ENCODE measurements at places on chromosomes 2 and 18. TPM values are rescaled to one million over a fixed set of nuclear protein-coding genes. Genes with fewer than 3 reads are reported as not detected.
A peak's percentile ranks its signal among the peaks of the same experiment; 100 is the strongest.

The MTIF2 gene
- total RNA-seq = 36.0 TPM

The HDLBP gene
- 765 TPM for total RNA-seq

The LONRF2 gene
- total RNA-seq = not detected

The CCDC74B gene
- 1.2 TPM for total RNA-seq

The IL36A gene
- total RNA-seq = not detected

The CRYGD gene
- not detected for total RNA-seq

The SATB2 gene
- 2.0 TPM for total RNA-seq

The TDRD15 gene
- not detected for total RNA-seq

The PMS1 gene
- 22.6 TPM for total RNA-seq

The B3GNT7 gene
- 0.26 TPM for total RNA-seq

- no peak for DNase-seq
Measured at GRCh38 chr18:22606563-22607283, 189.0 kb upstream of the CTAGE1 start.

DNA sequence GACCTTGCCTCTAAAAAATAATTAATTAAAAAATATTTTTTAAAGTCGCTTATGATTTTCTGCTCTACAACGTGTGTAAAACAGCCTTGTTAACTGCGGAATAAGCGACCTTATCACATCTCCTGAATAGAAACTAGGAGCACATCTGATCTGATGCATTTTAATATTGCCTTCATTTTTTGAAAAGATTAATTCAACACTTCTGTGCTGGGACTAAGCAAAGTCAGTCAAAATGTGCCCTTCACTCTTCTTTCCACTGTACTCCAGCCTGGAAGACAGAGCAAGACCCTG lies 12.6 kb downstream of the CLEC4F start:
- DNase-seq = no peak

DNA sequence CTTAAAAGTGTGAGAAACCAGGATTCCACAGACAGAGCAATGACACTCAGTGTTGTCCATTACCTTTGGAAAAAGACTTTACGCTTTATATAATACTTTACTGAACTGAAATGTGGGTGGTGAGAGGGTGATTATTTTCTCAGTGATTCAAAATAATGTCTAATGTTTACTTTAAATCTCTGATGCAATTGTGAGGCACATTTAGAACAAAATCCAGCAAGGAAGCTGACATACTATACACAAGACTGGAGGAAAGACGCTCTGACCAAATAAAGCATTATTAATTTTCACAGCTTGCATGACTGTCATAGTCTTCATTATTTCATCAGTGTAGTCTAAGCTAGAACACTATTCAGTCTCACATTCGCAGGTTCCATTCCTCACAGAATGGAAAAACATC lies 34.1 kb upstream of the STAT1 start:
- no peak for DNase-seq

DNA sequence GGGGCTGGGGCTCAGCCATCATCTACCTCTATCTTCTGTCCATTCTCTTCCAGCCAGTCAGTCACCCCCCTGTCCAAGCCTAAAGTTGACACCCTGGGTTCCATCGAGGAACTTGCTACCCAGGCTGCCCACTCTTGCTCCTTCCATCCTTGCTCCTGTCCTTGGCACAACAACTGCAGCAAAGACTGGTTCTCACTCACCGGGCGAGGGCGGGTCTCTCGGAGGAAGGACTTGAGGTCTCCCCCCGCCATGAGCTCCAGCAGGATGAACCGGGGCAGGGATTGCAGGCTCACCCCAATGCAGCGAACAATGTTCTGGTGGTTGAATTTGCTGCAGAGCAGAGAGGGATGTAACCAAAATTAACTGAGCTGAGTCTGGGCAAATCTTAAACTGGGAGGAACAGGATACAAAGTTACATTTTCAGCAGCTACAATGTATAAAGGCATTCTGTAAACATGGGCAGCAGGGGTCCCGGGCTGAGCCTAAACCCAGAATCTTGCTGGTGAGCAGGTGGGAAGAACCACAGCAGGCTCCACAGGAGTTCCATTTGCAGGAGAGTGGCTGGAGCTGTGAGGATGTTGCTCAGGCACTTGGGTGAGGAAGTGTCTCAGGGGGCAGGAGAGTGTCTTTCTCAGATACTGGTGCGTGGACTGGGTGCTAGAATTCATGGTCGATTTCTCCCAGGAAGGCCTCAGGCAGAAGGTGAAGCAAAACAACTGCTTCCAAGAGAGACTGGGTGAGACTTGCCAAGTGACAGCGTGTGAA lies 105.5 kb downstream of the CLIP4 start:
- DNase-seq = no peak

- no peak for DNase-seq
Measured at GRCh38 chr2:68468801-68469200, 1.4 kb downstream of the APLF start.

GRCh38 chr18:46668694-46669093 lies 11.7 kb upstream of the LOXHD1 start:
- DNase-seq = no peak

- DNase-seq = no peak
Measured at GRCh38 chr2:122875091-122875865, 1119.8 kb downstream of the TSN start.

GRCh38 chr2:96623116-96623515 lies 15.0 kb downstream of the KANSL3 start:
- DNase-seq = no peak

GRCh38 chr18:22106536-22107292 lies 62.7 kb upstream of the GATA6 start:
- no peak for DNase-seq

DNA sequence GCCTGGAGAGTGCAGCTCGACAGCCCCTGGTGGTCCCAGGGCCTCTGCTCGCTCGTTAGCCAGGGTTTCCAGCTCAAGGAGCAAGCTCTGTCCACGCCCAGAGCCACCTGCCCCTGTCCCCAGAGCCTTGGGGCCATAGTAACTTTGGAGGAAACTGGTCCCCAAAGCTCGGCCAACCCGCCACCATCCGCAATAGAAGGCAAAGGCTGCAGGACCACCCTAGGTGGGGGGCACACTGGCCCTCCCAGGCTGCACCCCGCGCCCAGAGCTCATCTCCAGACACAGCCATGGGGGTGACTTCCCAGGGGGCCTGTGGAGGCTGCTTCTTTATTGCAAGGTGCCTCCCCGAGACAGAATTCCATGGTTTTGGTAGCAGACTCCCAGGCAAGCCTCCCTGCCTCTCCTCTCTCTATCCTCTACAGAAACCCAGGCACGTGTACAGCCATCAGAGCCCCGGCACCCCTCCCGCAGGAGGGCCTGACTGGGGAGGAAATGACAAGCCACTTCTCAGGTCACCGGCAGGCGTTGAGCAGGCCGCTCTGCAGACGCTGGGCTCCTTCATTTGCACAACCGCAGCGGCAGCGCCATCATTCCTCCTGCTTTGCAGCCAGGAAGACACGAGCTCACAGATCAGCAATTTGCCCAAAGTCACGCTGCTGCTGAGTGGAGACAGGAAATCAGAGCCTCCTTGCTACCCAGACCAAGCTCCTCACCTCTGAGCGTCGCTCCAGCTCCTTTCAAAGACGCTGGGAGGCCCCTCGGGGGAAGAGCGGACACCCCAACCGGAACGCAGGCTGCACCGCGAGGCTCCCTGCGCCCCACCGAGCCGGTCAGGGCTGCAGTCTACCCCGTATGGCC lies 80.2 kb downstream of the NDUFA10 start:
- DNase-seq = no peak

DNA sequence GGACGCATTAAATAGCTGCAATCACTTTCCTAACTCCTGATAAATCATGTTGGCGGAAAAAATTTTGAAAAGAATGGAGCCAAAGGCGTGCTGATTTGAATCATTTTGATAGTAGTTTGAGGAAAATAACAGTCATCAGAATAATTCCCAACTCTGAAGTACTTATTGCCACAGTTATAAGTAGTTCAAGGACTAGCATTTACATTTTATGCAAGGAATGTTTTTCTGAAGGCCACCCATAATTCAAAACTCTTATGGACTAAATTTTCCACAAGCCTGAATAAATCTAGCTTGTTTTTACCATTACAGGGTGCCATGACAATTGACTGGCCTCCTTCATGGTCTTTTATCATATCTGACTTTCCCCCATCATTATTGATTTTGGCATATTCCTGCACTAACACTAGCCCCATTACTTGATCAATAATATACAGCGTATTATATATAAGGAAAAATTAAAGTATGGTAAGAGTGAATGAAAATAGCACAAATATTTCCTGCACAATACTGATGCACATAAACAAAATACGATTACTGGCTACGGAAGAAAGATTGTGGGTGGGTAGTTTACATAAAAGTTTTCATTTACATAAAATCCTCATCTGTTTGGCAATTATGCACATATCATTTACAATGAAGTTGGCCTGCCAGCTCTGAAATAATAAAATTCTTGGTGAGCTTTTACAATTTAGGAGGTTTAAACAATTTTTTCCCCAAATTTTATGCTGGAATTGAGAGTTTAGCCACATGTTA lies 334.6 kb downstream of the ARL6IP6 start:
- DNase-seq = no peak

GRCh38 chr2:118185210-118186109 lies 97.2 kb downstream of the INSIG2 start:
- DNase-seq = no peak

DNA sequence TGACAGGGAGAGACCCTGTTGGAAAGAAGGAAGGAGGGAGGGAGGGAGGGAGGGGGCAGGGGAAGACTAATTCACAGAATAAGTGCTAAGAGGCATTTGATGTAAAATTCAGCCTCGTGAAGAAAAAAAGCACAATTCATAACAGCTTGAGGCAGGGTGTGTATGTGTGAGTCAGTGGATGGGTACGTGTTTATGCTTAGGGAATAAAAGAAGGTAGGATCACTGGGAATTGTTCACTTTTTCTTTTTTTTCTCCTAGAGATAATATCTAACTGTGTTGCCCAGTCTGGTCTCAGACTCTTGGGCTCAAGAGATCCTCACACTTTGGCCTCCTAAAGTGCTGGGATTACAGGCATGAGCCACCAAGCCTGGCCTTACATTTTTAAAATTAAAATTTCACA lies 39.2 kb downstream of the WDR33 start:
- DNase-seq = peak; percentile 20

DNA sequence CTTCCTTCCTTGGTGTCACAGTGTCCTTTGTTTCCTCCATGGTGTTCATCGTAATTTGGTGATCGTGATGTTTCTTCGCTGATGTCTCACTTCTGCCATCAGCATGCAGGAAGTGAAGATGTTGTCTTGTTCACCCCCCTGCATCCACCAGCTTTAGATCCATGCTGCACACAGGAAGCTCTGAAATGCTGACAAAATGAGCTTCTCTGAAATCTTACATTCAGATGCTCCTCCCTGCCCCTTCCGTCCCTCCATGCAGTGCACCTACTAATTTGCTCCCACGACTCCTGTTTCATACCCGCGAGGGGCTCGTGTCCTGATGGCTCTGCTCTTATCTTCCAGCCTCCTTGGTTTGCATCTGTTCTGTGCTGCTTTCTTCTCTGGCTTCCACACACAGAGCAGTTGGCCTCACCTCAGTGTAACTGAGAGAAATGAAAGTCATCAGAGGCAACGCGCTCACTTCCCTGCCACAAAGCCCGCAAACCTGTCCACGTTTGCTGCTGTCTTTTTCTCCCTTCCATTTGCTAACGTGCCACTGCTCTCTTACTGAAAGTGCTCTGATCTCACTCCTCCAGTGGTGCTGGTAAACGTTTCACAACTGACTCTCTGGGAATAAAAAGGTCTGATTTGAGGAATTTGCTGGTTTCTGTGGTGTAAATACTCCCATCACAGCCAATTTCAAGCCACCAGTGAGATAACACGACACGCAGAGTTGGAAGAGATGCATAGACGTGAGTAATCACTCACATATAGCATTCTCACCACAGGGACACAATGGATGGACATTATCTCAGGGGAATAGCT lies 41.0 kb upstream of the MGAT4A start:
- DNase-seq = no peak

DNA sequence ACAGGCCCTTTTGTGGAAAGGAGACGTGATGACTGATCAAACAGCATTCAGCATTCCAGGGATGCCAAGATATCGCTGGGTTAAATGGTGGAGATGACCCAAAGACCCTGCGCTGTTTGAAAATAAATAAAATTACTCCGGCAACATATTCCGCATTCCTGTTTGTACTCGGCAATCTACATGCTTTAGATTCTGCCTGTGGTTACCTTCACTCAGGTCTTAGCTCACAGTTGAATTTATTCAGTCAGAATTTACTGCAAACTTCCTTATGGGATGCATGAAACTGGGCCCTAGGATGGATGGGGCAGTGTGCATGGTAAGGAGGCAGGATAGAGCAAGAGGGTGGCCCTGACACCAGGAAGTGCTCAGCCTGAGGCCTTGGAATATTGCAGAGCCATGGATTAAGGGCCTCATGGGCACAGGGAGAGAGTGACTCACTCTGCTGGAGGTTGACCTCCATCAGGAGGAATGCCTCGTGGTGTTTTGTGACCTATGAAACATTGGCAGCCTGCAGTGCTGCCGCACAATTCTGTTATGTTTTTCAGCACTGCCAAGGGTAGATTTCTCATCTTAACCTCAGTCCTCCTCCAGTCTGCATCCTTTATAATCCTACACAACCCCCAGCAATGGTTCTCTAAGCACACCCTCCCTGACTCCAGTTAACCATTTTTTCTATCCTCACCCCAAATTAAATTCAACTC lies 321.4 kb downstream of the IRS1 start:
- DNase-seq = no peak

GRCh38 chr2:61793389-61793836 lies 60.4 kb downstream of the FAM161A start:
- no peak for DNase-seq

DNA sequence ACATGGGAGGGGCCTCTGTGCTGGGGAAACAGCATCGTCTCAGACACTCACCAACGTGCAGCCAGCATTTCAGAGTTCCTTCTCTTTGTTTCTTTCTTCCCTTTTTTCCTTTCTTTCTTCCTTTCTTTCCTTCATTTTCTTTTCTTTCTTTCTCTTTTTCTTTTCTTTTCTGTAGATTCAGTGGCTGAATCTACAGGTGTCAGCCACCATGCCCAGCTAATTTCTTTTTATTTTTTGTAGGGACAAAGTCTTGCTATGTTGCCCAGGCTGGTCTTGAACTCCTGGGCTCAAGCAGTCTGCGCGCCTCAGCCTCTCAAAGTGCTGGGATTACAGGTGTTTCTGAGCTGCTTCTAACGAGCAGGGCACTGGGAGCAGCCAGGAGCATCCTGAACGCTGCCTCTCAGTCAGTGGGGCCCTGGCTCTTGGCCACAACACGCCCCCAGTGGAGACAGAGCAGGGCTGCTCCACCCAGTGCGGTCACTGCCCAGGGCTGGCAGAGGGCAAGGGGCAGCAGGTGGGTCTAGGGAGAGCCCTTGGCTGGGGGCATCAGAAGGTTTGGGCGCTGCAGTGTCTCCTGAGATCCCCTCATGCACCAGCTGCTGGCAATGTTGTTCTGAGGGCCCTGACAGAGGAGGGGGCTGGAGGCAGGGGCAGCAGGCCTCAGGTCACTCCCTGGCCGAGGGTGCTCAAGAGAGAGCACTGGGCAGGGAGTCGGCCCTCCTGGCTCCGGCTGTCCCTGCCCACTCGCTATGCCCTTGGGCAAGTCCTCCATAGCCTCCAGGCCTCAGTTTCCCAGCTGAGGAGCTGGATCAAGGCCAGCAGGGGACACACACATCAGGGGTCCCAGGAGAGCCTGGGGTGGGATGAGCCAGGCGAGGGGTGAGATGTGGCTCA lies 4.7 kb upstream of the KLHL30 start:
- no peak for DNase-seq

All from pulmonary artery endothelial cell (primary cell).